Cortex of kidney (tissue), 1 donor: ENCODE measurements at places on chromosomes 5 and 9.

- no peak for DNase-seq
These were observed 51.2 kb downstream of the MAN2A1 start for GRCh38 chr5:109740966-109741365.

DNA sequence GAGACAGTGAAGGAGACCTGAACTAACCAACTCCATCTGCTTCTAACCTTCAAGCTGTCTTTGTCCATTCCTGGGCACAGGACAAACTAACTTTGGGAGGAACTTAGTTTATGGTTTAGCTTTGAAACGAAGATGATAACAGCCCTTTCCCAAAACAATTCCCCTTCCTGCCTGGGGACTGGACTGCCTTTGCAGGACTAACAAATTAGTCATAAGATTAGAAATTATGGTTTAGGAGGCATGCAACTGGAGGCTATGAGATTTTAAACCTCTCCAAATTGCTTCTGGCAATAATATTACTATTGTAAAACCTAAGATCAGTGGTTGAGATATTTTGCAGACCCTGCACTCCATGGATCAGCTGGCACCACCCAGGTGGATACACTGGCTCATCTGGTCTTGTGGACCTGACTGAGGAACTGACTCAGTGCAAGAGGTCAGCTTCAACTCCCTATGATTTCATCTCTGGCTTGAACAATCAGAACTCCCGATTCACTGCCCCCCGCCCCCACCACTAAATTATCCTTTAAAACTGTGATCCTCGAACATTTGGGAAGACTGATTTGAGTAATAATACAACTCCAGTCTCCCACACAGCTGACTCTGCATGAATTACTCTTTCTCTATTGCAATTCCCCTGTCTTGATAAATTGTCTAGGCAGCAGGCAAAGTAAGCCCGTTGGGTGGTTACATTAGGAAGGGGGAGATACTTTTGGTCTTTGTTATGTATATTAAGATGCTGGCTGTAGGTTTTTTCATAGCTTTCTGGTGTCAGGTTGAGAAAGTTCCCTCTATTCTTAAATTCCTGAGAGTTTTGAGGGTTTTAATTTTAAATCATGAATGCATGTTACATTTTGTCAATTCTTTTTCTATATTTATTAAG, 213.3 kb downstream of the TSSK1B start:
- DNase-seq = no peak

DNA sequence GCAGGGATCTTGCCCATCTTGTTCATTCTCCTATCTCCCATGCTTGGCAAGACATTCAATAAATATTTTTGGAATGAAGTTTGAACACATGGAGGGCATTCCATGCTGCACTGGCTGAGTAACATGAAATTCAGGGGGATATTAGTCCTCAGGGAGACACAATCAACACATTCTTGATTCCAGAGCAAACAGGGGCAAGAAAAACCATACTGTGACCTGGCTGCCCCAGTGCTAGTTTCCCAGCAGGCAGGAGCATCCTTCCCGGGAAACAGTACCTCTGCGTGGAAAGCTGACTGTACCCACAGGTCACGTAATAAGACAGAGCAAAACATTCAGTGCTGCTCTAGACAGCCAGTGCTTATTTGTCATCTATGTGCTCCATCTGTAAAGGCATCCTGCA, 66.3 kb upstream of the SPOCK1 start:
- DNase-seq = no peak

GRCh38 chr5:92402045-92402444, 1018.9 kb upstream of the ARRDC3 start:
- no peak for DNase-seq

DNA sequence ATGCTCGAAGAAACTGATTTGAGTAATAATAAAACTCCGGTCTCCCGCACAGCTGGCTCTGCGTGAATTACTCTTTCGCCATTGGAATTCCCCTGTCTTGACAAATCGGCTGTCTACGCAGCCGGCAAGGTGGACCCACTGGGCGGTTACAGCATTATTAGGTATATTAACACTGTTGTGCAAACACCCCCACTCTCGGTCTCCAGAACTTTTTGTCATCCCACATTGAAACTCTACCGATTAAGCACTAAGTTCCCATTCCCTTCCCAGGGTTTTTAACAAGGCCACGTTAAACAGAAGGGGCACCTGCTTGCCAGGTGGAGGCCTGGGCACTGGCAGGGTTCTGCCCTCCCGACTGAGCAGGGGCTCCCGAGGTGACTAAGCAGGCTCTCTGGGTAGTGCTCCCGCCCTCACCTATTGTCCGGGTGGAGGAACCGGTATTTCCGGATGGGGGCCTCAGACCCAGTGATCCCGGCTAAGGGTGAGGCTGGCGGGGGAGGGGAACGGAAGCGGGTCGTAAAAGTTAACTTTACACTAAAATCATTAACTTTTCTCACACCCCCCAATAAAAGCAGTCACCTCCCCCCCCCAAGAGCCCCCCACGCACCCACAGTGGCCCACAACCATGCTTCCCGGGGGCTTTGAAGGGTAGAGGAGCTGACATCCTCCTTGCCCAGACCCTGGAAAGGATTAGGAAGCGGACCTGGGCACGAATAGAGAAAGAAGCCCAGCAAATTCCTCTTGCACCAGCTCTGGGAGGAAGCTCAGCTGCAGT, 53.5 kb upstream of the TJP2 start:
- DNase-seq = no peak

GRCh38 chr9:127503947-127504886, 52.9 kb downstream of the LRSAM1 start:
- DNase-seq = no peak

GRCh38 chr5:133527311-133527710, 85.0 kb downstream of the FSTL4 start:
- no peak for DNase-seq

DNA sequence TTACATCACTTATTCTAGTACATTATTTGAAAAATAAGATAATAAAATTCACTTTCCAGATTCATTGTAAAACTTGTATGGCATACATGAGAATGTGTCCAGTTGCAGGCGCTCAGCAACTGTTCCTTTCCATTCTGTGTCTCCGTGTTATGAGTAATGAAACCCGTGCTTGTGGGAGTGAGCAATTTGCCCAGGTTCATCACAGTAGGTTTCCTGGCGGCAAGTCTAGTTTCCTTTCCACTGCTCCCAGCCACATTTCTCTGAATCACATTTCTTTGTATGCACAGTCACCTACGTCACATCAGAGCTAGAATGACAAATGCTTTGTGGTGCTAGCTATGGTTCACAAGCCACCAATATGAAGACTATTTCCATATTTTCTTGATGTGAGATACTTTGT, 39.9 kb downstream of the MOCS2 start:
- no peak for DNase-seq

GRCh38 chr9:87464110-87464991, 33.3 kb upstream of the DAPK1 start:
- DNase-seq = no peak

DNA sequence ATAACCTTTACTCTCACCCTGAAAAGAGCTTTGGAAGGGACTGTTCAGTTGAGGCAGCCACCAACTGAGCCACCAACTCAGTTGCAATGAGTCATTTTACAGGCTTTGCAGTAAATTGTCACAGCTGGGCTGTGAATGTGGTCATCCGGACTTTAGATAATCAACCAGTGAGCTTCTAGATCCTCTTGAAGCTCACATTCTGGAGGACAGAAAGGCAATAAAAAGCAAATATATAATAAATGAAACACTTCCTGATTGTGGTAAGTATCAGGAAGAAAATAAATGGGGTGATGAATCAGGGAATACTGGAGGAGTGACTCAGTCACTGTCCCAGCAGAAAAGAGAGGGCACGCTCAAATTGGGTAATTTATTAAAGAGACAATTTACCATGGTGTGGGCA, 13.2 kb upstream of the C5orf58 start:
- no peak for DNase-seq

GRCh38 chr5:135441919-135442318, 5.2 kb downstream of the DCANP1 start:
- no peak for DNase-seq

GRCh38 chr9:130345009-130345896, 79.7 kb downstream of the HMCN2 start:
- DNase-seq = no peak

DNA sequence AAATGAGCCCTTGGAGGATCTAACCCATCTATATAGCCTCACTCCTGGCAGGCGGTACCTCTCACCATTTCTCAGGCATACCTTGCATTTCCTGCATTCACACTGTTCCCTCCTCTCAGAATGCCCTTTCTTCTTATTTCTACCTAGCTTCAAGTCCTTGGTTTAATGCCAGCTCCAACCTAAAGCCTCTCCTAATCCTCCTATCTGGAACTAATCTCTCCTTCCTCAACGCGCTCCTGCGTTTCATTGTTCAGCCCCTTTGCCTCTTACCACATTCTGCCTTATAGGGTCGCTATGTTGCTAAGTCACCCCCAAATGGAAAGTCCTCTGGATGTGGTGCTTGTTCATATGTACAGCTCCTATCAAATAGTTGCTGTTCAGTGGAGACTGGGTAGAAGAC, 288.5 kb upstream of the TUT7 start:
- DNase-seq = no peak

DNA sequence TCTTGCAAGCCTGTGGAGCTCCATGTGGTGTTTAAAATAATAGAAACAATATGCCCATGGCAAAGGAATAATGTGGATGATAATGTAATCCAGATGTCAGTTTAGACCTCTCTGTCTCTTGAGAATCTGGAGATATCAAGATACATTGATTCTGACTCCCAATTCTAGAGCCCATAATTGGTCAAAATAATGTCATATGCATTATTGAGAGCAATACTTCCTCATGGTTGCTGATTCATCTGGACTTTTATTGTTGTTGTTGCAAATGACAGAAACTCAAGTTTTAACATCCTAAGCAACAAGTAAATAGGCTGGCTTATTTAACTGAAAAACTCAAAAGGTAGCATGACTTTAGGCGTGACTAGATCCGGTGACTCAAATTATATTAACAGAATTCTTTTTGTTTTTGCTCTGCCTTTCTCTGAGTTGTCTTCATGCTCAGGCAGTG, 152.1 kb downstream of the PCSK1 start:
- DNase-seq = no peak

GRCh38 chr5:54804086-54804485, 181.3 kb downstream of the ESM1 start:
- no peak for DNase-seq

- DNase-seq = no peak
These were observed 53.5 kb upstream of the FCN1 start for GRCh38 chr9:134971196-134971595.

- no peak for DNase-seq
These were observed 13.7 kb upstream of the STOM start for GRCh38 chr9:121383715-121384114.

DNA sequence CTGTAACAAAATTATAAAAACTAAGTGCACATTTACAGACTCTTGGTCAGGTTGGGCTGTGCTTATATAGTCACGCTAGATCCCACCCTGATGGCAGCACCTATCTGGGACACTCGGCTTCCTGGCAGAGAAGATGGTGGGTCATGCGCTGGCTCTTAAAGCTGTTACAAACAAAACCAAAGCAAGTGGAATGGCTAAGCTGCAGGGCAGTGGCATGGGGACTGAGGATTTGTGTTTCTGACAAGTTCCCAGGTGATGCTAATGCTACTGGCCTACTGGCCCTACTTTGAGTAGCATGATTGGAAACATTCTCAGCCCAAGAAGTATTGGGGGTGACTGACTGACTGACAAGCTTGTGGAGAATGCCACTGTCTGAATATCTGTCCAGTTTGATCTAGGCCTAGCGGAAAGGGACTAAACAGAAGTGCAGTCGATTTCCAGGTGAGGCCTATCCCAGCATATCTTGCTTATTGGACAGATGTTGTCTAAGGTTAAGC, 8.3 kb downstream of the BTF3 start:
- no peak for DNase-seq

- DNase-seq = no peak
These were observed 155.5 kb downstream of the TENT4A start for GRCh38 chr5:6868575-6869215.

- no peak for DNase-seq
These were observed 5.4 kb downstream of the SPINK6 start for GRCh38 chr5:148208226-148208625.

DNA sequence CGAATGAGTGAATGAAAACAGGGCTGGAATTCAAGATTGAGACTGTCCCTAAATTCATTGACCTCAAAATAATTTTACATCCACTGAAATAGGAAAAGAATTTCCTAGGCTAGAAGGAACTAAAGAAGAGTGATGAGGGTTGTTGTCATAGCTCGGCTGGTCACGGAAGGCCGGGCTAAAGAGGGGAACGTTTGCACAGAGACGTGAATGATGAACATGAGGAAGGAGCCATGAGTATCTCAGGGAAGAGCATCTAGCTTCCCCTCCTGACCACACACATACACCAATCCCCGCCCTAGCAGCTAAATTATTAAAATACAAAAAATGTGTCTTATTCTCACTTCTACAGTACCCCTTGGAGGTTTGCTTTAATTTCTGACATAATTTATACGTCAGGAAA, 124.4 kb upstream of the ABCA1 start:
- DNase-seq = no peak

DNA sequence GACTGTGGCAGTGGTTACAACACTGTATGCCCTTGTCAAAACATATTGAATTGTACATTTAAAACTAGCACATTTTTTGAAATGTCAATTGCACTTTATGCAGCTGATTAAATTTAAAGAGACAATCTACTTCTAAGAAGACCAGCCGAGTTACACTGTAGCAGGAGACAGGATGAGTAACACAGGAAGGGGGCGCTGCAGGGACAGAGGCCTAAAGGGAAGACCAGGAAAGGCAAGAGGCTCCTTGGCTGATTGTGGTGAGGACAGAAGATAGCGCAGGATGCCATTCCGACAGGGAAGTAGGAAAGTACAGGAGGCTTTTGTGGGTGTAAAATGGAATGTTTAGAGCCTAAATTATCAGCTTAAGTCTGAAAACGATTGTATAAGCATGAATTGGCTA, 28.2 kb upstream of the PPP2R2B start:
- no peak for DNase-seq

GRCh38 chr5:150318613-150319483, 16.1 kb upstream of the ARSI start:
- no peak for DNase-seq

DNA sequence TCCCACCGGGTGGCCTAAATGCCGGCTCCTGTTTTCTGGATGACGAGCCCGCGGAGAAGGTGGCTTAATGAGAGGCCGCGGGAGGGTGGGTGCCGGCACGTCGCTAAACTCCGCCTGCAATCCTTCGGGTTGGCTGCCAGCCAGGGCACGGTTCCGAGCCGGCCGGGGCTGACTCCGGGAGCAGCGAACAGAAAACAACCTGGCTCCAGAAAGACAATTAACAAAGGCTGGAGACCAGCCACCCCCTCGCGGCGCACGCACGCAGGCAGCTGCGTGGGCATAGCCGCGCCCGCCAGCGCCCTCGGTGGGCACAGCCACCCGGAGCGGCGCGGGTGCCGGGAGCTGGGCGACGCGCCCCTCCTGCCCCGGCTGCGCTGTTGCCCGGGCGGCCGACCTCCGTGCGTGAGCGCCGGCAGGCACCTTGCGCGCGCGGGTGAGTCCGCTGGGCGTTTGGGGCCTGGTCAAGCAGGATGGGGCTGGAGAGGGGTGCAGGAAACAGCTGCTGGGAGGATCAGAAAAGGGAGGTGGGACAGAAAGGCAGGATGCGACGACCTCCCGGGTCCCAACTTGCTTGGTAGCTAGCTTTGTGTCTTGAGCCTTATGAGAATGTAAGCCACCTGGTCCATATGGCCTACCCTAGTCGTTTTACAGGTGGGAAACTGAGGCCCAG, at the start of gene ARHGEF37:
TSS of gene ARHGEF37 (plus strand) at position 307 of the 670 bp plus-strand sequence. CDS start 16,272 bp downstream, outside the sequence.
- peak; percentile 51 for DNase-seq

- DNase-seq = no peak
These were observed 16.6 kb upstream of the KCNMB1 start for GRCh38 chr5:170405817-170406216.

- no peak for DNase-seq
These were observed 20.6 kb upstream of the ZFYVE16 start for GRCh38 chr5:80387063-80387768.

GRCh38 chr5:111836426-111836825, 79.4 kb upstream of the NREP start:
- no peak for DNase-seq
